Central memory CD8-positive, alpha-beta T cell (primary cell): ENCODE measurements at places on chromosomes 5 and 9.

DNA sequence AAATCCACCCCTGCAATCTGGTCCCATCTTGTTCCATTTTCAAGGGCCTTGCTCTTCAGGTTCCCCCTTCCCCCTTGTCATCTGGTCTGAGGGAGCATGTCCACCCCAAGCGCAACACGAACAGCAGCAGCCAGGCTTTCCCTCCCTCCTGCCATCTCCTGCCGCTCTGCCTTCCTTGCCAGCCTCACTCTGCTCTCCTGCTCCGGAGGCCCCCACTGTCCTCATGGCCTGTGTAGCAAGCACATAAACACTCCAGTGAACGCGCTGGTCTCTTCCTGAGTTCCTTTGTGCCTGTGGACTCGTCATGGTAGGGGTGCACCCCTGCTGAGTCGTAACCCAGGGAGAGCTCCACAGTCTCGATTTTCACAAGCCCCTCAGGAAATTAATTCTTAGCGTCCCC lies 29.9 kb downstream of the TENT4A start:
- DNase-seq = no peak

DNA sequence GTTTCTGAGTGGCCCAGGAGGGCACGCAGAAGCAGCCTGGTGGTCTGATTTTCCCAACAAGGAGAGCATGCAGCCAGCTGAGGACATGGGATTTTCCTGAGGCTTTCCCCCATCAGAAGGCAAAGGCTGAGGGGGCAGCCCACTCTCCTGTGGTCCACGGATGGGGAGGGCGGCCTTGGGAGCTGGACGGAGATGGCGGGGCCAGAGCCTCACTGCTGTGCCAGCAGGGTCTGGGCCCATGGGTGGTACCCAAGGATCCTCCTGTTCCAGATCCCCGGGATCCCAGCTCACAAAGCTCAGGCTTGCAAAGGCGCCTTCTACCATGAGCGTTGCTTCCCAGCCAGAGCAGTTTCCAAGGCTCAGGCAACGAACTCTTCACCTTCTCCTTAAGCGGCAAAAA lies 39.0 kb upstream of the SLC12A7 start:
- no peak for DNase-seq

DNA sequence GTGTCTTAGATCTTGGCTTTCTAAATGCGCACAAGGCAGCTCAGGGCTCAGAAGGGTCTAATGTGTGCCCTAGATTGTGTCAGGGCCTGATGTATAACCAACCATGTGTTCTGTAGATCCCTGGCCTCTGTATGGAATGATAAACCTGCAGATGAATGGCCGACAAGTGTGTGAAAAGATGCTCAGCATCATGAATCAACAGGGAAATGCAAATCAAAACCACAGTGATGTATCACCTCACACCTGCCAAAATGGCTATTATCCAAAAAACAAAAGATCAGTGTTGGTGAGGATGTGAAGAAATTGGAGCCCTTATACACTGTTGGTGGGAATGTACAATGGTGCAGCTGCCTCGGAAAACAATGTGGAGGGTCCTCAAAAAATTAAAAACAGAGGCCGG lies 489.8 kb downstream of the SEMA5A start:
- DNase-seq = no peak

DNA sequence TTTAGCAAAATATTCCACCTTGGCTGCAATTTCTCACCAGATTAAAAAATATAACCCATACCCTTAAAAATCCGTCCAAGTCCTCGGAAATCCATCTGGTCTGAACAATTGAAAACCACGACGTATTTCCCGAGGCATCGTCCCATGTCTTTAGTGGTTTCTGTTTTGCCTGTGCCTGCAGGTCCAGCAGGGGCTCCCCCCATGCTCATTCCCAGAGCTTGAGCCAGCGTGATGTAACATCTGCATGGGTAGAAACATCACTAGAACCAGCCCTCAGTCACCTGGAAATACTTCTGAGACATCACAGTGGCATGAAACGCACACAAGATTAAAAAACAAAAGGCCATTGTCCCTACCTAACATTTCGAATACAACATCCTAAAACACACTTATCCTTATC lies 114.0 kb downstream of the DNAH5 start:
- no peak for DNase-seq

DNA sequence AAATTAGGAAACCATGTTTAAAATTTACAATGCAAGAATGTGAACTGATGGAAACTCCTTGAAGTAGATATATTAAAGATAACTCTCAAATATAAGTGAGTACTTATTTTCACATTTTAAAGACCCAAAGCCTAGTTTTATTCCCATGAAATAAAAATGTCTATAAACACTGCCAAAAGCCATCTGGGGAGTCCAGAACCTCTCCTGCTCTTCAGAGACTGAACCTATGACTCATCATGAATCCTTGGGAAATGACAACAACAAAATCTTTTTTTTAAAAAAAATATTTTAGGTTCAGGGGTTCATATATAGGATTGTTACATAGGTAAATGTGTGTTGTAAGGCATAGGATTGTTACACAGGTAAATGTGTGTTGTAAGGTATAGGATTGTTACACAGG lies 33.8 kb upstream of the FYB1 start:
- DNase-seq = no peak

DNA sequence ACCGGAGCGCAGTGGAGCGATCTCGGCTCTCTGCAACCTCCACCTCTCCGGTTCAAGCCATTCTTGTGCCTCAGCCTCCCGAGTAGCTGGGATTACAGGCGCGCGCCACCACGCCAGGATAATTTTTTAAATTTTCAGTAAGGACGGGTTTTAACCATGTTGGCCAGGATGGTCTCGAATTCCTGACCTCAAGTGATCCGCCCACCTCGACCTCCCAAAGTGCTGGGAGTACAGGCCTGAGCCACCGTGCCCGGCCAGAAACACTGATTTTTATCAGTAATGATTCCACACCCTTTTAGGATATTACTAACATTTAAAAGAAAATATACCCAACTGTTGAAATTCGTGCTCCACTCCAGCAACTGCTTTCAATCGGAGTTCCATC lies 464 bp upstream of the FAM151B start:
- no peak for DNase-seq

DNA sequence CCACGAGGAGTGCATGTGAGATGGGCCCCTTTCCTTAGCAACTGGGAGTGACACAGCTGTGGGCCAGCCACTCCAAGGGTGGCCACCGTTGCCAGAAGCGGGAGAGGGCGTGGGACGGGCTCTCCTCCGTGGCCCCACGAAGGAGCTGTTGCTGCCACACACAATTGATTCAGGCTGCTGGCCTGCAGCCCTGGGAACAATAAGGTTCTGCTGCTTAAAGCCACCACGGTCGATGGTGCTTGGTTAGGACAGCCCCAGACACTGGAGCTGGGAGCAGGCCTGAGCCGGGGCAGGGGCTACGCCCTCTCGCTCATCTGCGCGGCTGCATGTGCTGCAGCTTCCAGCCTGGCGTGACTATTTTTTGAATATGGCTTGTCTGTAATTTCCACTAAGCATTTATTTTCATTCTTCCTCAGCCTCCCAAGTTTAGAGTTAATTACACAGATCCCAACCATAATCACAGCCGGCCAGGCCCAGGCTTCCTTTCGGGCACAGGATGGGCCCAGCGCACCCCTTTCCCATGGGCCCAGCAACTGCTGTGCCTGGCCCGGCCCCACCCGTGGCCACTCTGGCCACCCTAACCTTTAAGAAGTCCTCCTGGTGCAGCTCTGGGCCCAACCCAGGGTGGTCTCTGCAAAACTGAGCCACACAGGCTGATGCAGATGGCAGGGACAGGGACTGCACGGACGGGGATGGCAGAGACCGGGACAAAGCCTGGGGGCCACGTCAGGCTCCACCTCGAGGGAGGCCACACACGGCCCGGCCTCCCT lies 49.7 kb downstream of the VAV2 start:
- DNase-seq = no peak

- no peak for DNase-seq
Observed at GRCh38 chr9:136201609-136202453, 3.1 kb downstream of the LHX3 start.

DNA sequence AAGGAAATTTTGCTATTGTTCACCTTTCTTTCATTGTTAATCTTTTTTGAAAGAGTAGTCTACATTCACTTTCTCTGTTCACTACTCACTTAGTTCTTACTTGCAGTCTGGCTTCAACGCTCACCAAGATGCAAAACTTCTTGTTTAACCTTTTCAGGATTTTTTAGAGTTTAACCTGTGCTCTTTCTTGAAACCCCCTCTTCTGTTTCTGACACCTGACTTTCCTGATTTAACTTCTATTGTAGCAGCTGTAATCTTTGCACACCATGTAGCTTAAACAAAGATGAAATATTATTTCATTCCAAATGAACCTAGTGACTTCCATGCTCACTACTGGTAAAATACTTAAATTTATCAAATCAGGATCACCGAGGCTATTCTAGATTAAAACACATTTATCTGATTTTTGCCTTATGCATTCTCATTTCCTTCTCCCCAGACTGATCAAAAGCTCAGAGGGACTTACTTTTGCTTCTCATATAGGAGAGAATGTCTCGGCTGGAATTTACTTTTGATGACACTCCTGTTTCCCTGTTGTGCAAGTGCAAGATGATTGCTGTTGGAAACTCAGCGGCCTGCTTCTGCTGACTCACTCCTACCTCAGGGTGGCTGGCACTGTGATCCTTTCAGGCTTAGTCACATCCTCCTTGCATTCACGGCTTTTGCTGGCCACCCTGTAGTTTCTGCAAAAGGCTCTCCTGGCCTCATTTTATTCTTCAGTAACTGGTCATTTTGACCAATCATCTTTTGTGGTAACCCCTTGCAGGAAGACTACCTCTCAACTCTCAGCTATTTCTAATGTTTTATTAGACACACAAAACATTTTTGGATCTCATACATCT lies 109.3 kb upstream of the IFNE start:
- no peak for DNase-seq

- no peak for DNase-seq
Observed at GRCh38 chr5:74766418-74766848, 484 bp downstream of the GFM2 start.
